ENCODE measurements at places on chromosomes 2 and 18.

- no peak for DNase-seq
Measured at GRCh38 chr2:233961905-233962304, 44.7 kb downstream of the TRPM8 start.

- no peak for DNase-seq
Measured at GRCh38 chr2:199629301-199629700, 171.6 kb upstream of the SATB2 start.

GRCh38 chr18:59646228-59646962 lies 50.8 kb downstream of the CCBE1 start:
- DNase-seq = no peak

- DNase-seq = no peak
Measured at GRCh38 chr18:63031375-63031774, 288.2 kb downstream of the BCL2 start.

DNA sequence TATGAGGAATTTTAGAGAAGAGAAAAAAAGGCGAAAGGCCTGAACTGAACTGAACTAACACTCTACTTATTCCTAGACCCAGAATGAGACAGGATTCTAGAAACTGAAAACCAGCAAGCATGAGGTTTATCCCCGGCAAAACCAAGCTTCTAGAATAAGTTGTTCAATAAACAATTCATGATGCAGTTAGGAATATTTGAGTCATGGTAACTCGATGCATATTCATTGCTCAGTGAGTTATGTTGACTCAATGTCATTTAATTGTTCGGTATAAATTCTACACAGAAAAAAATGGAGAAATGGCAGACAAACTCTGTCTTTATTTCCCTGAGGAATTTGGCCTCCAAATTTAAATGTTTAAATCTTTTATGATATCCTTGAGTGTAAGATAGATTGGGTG lies 321.5 kb downstream of the SATB2 start:
- DNase-seq = no peak

- DNase-seq = no peak
Measured at GRCh38 chr2:126534478-126534877, 121.5 kb upstream of the GYPC start.

GRCh38 chr18:22914633-22915032 lies 18.5 kb upstream of the RBBP8 start:
- DNase-seq = no peak
